Pancreas (tissue), 10 donors: ENCODE measurements at places on chromosomes 3 and 15. TPM values are rescaled to one million over a fixed set of nuclear protein-coding genes. Genes with fewer than 3 reads are reported as not detected.

GRCh38 chr15:94164202-94164807 is 67.1 kb upstream of the MCTP2 start:
- DNase-seq = peak; percentile 69

DNA sequence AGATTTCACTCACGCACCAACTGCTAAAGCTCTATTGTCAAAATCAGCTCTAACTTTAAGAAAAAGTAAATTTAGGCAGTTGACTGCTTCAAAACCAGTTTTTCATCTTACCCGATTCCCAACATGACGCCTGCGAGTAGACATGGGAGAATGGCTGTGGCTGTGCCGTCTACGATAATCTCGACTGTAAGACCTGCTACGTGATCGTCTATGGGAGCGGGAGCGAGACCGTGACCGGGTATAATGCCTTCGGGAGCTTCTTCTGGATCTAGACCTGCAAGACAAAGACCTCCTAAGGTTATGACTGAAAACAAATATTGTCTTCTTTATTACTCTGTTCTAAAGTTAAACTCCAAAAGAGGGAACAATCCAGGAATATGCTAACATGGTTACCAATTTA is 12.5 kb downstream of the TRA2B start:
- no peak for DNase-seq

DNA sequence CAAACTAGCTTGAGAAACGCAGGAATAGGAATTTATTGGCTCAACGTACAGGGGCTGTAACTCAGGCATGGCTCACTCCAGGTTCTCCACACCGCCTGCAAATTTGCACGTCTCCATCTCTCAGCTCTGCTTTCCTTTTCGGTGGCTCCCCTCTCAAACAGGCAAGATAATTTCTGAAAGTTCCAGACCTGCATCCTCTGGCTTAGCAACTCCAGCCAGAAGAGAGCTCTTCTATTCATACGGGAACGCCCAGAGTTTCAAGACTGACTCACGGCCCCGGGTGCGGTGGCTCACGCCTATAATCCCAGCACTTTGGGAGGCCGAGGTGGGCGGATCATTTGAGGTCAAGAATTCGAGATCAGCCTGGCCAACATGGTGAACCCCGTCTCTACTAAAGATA is 139.7 kb upstream of the BNIP2 start:
- no peak for DNase-seq

- no peak for DNase-seq
These were observed 88.1 kb downstream of the DHX30 start for GRCh38 chr3:47890828-47891612.

DNA sequence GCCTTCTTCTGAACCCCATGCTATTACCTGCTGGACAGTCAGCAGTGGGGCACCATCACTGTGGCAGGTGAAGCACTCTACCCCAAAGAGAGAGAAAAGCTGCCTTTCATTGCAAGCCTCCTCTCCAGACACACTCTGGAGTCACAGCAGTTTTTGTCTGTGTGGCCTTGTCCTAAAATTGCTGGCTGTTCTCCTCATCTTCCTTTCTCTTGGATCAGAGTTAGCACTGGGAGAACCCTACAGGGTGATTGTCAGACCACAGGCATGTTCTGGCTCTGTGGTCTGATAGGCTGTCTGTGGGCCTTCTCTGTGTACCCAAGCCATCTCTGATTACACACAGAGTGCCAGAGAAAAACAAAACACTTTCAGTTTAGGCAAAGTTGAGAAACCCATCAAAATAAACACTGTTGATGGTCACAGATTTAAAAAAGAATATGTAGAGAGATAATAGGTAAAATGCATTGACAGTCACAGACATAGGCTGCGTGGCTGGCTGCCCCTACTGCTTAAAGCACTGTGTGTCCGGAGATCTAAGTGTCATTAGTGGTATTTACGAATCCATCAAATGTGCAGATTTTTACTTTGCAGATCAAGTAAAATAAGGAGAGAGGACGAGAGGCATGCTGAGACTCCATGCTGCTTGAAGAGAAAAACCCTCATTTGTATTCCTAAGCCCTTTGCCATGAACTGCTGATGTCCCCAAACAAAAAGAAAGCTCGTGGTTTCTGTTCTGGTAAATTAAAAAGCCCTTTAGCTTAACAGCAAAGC is 689.9 kb downstream of the TUSC7 start:
- DNase-seq = no peak

DNA sequence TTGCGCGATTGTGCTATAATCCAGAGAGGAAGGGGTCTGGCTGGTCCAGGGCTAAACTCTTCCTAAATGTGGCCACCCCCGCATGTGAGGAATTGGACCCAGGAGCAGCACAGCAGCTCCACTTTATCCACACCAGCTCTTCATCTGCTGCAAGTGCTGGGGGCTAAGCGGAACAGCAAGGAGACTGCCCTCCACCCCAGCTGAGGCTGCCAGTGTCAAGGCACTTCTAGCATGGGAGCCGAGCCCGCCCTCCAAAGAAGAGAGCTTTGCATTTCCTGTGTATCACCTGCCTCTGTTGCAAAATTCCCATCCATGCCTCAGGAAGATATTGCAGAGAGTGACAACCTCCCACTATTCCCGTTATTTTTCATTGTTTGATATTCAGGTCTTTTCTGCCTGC is 333.6 kb downstream of the ARRDC4 start:
- DNase-seq = no peak

The LRRC49 gene
- 1.7 TPM for total RNA-seq

The IL17RE gene
- 7.5 TPM for total RNA-seq

The MST1R gene
- 6.5 TPM for total RNA-seq

The GJD2 gene
- 2.8 TPM for total RNA-seq

The TLR9 gene
- not detected for total RNA-seq

The IRAK2 gene
- total RNA-seq = 0.95 TPM

The ST8SIA2 gene
- 0.19 TPM for total RNA-seq

The GOLGA6L10 gene
- 0.49 TPM for total RNA-seq

The HDC gene
- 0.41 TPM for total RNA-seq

The FBLN2 gene
- total RNA-seq = 16.8 TPM

The ALDH1L1 gene
- total RNA-seq = 16.9 TPM
